ENCODE measurements at places on chromosomes 11 and 22.

GRCh38 chr22:42155053-42155543 is 24.5 kb upstream of the CYP2D6 start:
- DNase-seq, result no peak

- DNase-seq, result no peak
These were observed 138.1 kb downstream of the TBC1D22A start for GRCh38 chr22:46900549-46900948.

DNA sequence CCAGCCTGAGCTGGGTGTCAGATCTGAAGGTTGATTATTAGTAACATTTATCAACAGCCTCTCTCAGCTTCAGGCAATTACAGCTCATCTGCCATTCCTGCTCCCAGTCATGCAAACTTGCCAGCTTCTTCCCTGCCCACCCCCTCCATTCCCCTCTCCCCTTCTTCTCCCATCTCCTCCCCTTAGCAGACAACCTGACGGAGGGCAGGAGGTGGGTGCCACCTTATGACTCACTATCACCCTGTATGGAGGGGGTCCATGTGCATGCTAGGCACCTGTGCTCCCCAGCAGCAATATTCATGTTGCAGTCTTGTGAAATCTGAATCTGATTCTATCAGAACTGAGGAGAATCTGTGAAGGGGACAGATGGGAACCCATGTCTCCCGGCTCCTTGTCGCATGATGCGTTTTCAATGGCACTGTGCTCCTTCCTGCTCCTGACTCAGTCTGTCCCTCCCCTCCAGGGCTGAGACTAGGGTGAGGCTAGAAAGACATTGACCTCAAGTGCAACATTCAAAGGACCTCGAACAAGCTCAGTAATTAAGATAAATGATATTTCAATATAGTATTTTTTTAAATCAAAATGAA is 46.3 kb upstream of the TUB start:
- no peak for DNase-seq

- DNase-seq, result no peak
These were observed 274.6 kb downstream of the BUD13 start for GRCh38 chr11:116498161-116498560.

GRCh38 chr22:16915701-16916100 is 90.5 kb upstream of the XKR3 start:
- DNase-seq, result no peak

- no peak for DNase-seq
These were observed 11.8 kb upstream of the TBCEL start for GRCh38 chr11:121012091-121012490.

DNA sequence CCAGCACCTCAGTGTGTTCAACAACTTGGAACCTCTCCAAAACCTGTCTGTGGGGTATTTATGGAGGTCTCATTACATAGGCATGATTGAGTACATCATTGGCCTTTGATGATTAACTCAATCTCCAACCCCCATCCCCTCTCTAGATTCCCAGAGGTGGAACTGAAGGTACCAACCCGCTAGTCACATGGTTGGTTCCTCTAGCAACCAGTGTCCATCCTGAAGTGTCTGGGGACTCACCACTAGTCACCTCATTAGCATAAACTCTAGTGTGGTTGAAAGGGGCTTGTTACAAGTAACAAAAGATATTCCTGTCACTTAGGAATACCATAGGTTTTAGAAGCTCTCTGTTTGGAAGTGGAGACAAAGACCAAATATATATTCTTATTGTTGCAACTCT is 40.3 kb downstream of the SIK2 start:
- DNase-seq, result no peak

- DNase-seq, result no peak
These were observed 18.2 kb downstream of the APOL4 start for GRCh38 chr22:36183446-36183845.

GRCh38 chr11:19083166-19083565 is 22.6 kb upstream of the MRGPRX2 start:
- DNase-seq, result no peak

GRCh38 chr11:45323601-45324249 is 37.6 kb upstream of the SYT13 start:
- DNase-seq, result no peak

DNA sequence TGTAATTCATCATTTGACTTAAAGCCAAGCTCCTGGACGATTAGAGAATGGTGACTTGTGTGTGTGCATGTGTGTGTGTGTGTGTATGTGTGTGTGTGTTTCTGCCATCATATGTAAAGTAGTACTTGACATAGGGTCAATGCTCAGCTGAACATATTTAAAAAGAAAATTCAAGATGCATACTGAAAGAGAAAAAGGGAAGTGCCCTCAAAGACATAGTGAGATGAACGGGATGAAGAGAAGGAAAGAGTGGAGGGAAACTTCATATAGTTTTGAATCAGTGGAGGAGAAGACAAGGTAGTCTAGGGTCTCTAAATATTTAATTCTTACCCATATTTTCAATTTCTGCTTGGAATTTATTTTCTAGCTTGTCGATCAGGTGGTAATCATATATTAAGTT is 4.0 kb downstream of the TCN1 start:
- DNase-seq, result no peak

DNA sequence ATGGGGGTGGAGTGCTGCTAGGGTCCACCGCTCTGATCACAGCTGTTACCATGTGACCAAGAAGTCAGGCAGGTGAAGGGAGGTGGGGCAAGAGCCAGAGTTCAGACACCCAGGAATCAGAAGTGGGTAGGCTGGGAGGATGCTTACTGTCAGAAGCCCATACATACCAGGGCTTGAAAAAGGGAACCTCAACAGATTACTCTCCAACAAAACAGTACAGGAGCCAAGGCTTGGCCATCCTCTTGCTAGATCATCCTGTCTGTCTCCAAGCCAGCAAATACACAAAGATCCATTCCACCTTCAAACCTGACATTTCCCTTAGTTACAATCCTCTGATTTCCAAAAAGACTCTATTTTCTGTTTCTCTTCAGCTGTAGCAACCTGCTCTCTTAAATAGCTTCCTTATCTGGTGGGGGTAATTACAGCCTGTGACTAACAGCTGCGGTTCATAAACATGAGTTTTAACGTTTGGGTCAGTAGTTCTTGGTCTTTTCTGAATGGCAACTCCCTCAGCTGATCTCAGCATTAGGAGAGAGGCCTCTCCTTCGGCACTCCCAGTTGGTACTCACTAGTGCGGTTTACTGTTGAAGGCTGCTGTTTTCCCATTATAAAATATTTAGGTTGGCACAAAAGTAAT is 31.1 kb upstream of the WT1 start:
- no peak for DNase-seq

DNA sequence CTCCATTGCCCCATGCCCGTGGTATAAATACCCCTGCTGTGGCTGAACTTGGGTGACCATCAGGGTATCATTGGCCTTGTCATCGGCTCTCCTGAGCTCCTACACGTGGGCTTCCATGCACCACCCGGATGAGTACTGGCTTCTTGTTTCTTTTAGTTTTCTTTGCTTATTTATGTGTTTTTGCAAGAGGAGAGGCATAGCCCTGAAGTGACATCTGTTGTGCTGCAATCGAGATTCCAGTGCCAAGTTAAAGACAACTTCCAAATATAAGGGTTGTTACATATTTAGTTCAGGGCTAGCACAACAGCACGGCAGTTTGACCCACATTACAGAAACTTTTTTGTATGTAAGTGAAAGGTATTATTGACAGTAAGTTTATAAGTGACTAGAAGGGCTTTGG is 1087.1 kb downstream of the TBC1D22A start:
- no peak for DNase-seq

All from pulmonary artery endothelial cell (primary cell).